ENCODE measurements at places on chromosomes 3 and 15. TPM values are rescaled to one million over a fixed set of nuclear protein-coding genes. Genes with fewer than 3 reads are reported as not detected.

GRCh38 chr3:59079962-59080361, 30.1 kb upstream of the CFAP20DC start:
- DNase-seq, result no peak

DNA sequence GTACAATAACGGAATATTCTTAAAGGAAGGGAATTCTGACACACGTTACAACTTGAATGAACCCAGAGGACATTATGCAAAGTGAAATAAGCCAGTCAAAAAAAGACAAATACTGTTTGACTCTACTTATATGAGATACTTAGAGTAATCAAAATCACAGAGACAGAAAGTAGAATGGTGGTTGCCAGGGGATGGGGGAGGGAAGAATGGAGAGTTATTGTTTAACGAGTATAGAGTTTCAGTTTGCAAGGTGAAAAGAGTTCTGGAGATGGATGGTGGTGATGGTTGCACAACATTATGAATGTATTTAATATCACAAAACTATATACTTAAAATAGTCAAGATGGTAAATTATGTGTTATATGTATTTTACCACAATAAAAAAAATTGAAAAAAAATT, 112.9 kb upstream of the ARHGEF3 start:
- no peak for DNase-seq

DNA sequence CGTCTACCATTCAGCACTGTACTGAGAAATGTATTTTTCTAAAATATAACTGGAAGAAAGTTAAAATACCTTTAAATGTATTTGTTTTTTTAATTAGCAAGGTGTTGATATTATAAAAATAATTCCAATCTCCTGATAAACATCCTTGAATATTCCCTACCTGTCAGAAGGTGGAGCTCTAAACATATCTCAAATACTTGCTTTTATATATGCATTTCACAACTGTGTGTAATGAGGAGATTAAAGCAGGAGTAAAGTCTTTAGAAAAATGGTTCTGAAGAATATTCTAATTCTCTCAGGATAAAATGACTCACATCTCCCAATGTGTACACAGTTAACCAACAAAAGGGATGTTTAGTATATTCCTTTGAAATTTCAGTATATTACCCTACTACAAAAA, 422.7 kb downstream of the PLCL2 start:
- no peak for DNase-seq

ZNF620 gene
- 20.2 TPM for total RNA-seq

DNA sequence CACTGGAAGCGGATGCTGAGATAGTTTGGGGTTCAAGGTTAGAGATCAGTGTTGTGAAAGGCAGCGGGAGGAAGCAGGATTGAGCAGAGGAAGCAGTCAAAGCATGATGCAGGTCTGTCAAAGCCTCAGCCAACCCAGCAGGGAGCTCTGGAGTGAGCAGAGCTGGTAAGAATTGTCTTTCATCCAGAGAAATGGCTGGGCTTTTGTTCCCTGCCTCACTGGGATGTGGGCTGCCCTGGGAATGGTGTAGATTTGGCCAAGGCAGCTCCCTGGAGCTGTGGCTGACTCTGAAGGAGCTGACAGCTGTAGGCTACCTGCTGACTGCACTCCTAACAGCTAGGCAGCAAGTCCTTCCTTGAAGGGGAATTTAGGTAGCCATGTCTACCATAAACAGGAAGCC, 61.9 kb upstream of the STXBP5L start:
- DNase-seq, result no peak

GRCh38 chr3:86830566-86830965, 160.4 kb downstream of the VGLL3 start:
- DNase-seq, result no peak

GOLGA8T gene
- total RNA-seq, result 1.5 TPM

GRCh38 chr3:143977341-143978262, 6.0 kb downstream of the DIPK2A start:
- DNase-seq, result no peak

LRRC31 gene
- not detected for total RNA-seq

DUOXA1 gene
- not detected for total RNA-seq

DNA sequence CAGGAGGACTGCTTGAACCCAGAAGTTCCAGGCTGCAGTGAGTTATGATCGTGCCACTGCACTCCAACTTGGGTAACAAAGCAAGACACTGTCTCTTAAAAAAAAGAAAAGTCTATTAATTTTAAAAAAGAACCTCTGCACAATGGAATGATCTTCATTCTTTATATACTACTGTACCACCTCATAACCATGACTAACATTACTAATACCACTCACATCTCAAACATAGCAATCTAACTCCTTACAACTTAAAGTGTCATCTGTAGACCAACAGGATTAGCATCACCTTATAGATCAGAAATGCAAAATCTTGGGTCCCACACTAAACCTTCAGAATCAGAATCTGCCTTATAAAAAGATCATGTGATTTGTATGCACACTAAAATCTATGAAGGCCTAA, 48.8 kb upstream of the MAP4 start:
- DNase-seq, result no peak

MESP2 gene
- 0.38 TPM for total RNA-seq

- DNase-seq, result no peak
Observed at GRCh38 chr15:55319537-55320237, 665 bp downstream of the PIGB start.

DNA sequence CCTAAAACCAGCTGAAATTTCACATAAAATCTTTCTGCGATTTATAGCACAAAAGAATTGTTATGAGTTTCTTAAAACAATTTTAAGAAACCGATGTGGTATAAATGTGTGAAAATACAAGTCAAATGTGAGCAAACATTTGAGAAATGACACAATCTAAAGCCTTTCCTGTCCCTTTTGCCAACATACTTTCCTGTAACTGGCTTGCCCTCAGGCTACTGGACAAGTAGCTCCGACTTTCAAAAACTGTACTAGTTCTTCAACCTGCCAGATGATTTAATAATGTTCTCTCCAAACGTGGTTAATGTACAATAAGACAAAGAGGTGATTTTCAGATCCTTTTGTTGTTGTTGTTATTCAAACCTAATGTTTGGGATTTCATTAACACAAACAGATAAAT, 105.9 kb upstream of the ARHGEF26 start:
- DNase-seq, result no peak

CNTN3 gene
- total RNA-seq, result 0.13 TPM

DNA sequence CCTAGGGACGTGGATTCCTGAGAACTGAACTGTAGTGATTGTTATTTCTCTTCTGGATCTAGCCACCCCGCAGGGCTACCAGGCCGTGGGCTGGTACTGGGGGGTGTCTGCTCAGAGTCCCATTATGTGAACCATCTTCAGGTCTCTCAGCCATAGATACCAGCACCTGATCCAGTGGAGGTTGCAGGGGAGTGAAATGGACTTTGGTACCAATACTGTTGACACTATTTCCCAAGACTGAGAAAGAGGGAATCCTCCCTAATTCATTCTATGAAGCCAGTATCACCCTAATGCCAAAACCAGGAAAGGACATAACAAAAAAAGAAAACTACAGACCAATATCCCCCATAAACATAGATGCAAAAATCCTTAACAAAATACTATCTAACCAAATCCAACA, 237.0 kb upstream of the AGTR1 start:
- DNase-seq, result no peak

Measured in H1 (cell line).